ENCODE measurements at places on chromosomes 7 and 10. TPM values are rescaled to one million over a fixed set of nuclear protein-coding genes. Genes with fewer than 3 reads are reported as not detected.

DNA sequence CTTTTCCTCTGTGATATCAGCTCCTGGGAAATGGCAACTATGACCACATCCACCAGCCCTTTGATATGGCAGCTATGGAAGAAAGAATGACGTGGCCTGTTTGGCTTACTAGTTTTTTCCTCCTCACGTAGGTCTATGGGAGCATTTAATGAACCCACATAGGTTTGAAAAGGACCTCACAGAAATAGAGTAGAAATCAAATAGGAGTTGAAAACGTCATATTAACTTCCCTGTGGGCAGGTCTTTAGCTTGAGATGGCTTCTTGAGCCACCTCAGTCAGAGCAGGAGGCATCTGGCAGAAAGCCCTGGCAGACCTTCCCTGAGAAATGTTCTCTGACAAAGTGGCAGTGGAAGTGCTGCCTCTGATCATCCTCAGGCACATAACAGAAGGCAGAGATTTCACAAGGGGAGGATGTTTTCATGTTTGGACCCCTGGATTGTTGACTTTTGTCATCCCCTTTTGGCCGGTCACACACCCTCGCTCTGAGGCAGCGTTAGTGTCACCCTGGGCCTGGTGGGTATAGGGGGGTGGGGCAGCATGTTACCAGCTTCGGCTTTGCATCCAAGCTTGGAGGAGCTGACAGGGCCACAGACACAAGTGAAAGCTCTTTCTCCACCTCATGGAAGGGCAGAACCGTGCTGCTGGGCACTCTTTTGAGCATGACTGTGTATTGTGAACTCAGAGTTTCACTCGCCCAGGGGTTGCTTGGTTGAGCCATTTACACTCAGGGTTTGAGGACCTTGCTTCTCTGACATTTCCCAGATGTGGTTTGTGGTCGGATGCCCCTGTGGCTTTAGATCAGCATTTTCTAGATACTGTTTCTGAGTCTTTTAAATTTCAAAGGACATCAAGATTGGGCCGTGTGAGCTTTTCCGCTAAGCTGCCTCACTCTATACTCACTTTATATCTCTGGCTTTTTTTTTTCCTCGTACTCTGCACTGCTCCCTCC lies 184.2 kb downstream of the STK31 start:
- no peak for DNase-seq

GRCh38 chr7:151936207-151936606 lies 20.0 kb upstream of the GALNTL5 start:
- DNase-seq = no peak

DNA sequence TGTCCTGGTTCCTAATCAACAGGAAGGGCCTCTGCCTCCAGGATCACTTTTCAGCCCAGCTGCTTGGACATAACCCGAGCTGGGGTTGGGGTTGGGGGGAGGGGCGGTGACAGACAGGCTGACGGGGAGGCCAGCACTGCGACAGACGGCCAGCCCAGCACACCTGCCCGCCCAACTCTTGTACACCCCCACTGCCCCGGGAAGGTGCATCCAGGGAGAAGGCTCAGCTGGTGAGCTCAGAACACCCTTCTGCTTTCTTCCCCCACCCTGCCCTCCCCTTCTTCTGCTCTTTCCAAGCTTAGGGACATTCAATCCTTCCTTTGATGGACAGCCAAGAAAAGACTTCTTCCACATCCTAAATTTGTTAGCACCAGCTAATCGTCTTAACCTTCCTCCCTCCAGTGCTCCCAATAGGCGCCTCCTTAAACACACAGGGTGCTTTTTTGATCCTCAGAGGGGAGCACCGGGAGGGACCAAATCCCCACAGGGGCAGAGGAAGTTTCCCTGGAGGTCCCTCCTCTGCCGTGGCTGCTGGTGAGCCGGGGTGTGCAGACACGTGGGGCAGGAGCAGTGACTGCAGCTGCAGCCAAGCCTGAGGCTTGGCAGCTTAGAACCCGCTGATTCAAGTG lies 44.7 kb downstream of the COL13A1 start:
- no peak for DNase-seq

- DNase-seq = no peak
Observed at GRCh38 chr7:151968357-151968756, 12.1 kb downstream of the GALNTL5 start.

DNA sequence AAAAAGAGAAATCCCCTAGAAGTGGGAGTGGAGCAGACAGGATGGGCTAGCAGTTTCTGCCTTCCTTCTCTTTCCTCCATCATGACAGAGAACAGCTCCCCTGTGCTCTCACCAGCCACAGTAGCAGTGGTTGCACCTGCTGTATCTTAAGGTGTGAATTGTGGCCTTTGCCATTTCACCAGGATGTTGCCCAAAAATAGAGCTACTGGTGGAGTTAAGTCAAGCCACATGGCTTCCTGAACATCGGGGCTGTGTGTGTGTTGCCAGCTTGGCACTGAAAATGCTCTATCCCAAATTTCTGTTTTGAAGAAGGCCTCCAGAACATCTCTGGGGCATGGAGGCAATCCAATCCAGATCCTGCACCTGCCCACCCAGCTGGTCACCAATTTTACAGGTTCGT lies 348.7 kb downstream of the EXOC4 start:
- no peak for DNase-seq

- DNase-seq = no peak
Observed at GRCh38 chr10:97913193-97913592, 63.5 kb downstream of the GOLGA7B start.

- no peak for DNase-seq
Observed at GRCh38 chr10:23614483-23614882, 175.6 kb downstream of the OTUD1 start.

DNA sequence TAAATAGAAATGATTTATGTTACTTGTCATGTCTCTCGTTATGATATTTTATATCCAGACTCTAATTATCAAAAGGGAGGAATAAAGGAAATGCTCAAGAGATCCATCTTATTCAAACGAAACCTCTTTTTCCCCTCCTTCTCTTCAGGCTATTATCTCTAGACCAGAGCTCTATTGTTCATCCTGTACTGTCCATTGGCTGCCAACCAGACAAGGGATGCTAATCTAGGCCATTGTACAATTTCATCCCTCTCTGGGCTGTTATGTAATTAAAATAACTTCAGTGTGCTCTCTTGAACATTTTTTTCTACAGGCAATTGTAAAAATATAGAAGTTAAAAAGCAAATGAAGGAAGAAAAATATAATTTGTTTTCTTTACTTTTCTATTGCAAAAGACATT lies 220.4 kb downstream of the HDAC9 start:
- DNase-seq = no peak

GRCh38 chr10:29785701-29786100 lies 150.9 kb upstream of the SVIL start:
- no peak for DNase-seq

The DIP2C gene
- polyA plus RNA-seq = 21.0 TPM

The PTPN20 gene
- polyA plus RNA-seq = 1.8 TPM

All from right renal cortex interstitium (tissue), 3 donors.